ENCODE measurements at places on chromosomes 5 and 9. TPM values are rescaled to one million over a fixed set of nuclear protein-coding genes. Genes with fewer than 3 reads are reported as not detected.

The FBN2 gene
- total RNA-seq: 238 TPM

DNA sequence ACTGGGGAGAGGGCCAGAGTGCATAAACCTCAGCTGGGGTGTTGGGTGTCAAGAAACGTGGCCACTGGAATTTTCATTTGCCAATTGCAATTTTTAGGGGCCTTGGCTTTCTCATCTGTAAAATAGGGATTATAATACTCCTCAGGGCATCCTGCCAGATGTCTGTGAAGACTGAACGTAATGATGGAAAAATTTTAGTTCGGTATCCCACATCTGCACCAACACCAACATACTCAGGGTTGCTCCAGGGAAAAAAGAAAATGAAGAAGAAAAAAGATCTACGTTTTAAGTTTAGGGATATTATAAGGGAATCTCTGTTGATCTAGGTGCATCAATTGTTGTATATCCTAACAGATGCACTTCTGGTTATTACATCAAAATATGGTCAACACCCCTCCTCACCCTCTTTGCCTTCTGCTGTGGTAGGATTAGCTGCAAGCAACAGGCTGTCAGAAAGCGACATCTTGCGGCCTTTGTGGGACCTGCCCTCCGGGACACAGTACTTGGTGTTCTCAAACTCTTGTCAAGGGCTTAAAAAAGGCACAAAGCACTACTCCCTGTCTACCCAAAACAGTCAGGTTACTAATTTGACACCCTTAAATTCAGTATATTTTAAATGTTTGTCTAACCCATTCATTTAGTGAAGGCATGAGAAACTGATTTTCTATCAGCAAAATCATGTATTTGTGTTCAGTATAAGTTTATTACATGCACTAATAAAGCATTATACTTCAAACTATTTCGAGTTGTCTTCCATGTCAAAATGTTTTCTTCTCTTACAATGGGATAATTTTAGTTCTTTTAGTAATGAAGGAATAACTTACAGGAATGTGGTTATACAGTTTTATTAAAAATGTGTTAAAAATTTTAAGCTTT is 8.3 kb upstream of the TBC1D2 start:
- no peak overlapping the region for H3K27ac ChIP-seq
- no peak overlapping the region for H3K4me3 ChIP-seq
- H3K36me3 ChIP-seq: no peaks in the 10 kb centered on the region
- H3K4me1 ChIP-seq: no peaks in the 10 kb centered on the region
- H3K27me3 ChIP-seq: no peaks in the 10 kb centered on the region

GRCh38 chr5:123929055-123929474 is 417.1 kb downstream of the CSNK1G3 start:
- H3K27ac ChIP-seq: no peak overlapping the region
- H3K27me3 ChIP-seq: no peaks in the 10 kb centered on the region
- no peak overlapping the region for H3K4me3 ChIP-seq
- no peaks in the 10 kb centered on the region for H3K36me3 ChIP-seq

DNA sequence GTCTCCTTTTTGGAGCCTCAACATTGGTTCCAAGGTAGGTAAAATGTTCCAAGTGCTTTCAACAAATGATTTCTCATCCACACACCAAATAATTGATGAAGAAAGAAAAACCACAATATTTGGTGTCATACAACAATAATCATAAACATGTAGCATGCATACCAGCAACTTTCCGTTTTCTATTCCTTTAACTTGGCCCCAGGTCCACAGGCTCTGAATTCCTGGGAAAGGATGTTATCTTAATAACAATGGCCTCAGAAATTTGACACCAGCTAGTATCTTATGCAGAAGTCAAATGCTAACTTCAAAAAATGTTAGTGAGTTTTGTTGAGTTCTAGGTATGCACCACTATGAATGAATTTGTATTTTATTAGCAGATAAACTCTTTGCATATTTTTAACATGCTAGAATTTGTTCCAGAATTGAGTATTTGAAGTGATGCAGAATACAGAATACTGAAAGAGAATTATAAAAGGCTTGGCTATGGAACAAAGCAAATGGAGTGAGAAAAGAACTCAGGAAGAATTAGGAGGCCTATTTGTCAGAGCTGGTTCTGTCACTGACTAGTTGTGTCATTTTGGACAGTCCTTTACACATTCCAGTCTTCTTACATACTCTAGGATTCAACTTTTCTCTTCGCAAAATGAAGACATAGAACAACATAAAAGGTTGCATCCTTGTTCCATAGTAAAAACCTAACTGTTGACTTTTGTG is 435.3 kb upstream of the TNC start:
- no peak overlapping the region for H3K4me3 ChIP-seq
- H3K4me1 ChIP-seq: peaks cover 15% of the 10 kb centered on the region
- H3K36me3 ChIP-seq: peaks cover 12% of the 10 kb centered on the region
- no peak overlapping the region for H3K27ac ChIP-seq
- H3K27me3 ChIP-seq: no peaks in the 10 kb centered on the region
- no peak for DNase-seq

DNA sequence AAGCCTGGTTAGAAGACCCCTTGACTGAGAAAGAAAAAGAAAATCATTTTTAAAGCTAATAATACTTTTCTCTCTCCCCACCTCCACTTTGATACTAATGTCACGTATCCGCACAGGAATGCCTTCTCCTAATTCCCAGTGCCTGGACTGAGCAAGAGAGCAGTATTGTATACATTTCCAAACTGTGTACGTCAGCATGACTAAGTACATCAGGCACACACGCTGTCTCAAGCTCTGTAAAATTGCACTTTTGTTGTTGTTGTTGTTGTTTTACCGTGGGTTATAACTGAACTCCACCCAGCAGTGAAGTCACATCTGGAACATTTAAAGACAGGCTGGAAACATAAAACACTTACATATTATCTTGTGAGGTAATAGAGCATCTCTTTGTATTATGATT is 407.6 kb downstream of the DNAH5 start:
- H3K27me3 ChIP-seq: peaks cover 4% of the 10 kb centered on the region
- no peak for DNase-seq
- no peak overlapping the region for H3K27ac ChIP-seq
- no peak overlapping the region for H3K4me3 ChIP-seq

- H3K27ac ChIP-seq: no peak overlapping the region
- H3K27me3 ChIP-seq: peaks cover 3% of the 10 kb centered on the region
- H3K4me3 ChIP-seq: no peak overlapping the region
- no peaks in the 10 kb centered on the region for H3K36me3 ChIP-seq
- DNase-seq: no peak
Measured at GRCh38 chr5:145902421-145902820, 29.6 kb upstream of the GRXCR2 start.

The ACOT12 gene
- total RNA-seq: not detected

DNA sequence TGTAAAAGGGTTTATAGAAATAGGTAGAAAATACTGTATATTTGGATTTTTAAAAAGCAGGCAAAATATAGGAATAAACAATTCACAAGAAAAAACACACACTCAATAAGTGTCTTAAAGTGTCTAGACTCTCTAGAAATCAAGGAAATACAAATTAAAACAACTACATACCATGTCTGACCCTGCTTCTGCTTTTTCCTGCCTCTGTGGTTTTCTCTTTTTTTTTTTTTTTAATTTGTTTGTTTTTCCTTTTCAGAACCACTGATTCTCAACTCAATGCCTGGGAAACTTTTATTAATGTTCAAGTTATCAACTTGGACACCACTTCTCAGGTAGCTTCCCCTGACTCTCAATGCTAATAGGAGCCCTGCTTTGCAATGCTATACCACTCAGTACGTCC is 25.5 kb upstream of the TAS2R1 start:
- no peak overlapping the region for H3K27ac ChIP-seq
- H3K4me3 ChIP-seq: no peak overlapping the region
- H3K36me3 ChIP-seq: no peaks in the 10 kb centered on the region
- no peak for DNase-seq

DNA sequence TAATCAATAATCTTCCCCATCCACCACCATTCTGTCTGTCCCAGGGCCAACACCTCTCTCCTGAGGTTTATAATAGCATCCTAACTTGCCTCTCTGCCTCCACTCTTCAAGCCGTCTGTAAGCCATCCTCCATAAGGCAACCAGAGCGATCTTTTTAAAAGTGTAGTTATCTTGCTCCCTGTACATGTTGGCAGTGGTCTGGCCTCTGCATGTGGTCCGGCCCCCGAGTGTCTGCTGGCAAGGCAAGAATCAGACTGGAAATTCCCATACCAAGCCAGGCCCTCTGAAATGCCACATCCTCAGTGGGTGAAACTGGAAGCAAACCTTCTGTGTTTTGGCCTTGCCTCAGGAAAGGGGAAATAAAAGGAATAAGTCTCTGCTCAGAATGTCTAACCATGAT is 17.0 kb downstream of the TTLL11 start:
- DNase-seq: no peak
- peaks cover 1% of the 10 kb centered on the region for H3K27me3 ChIP-seq
- H3K27ac ChIP-seq: no peak overlapping the region

The HTR4 gene
- 0.27 TPM for total RNA-seq

- no peak overlapping the region for H3K4me3 ChIP-seq
- no peak for DNase-seq
- H3K27me3 ChIP-seq: peaks cover 11% of the 10 kb centered on the region
- peaks cover 8% of the 10 kb centered on the region for H3K4me1 ChIP-seq
Measured at GRCh38 chr5:67215519-67216471, 19.2 kb upstream of the CD180 start.
